B cell (primary cell): ENCODE measurements at places on chromosomes 5 and 9. TPM values are rescaled to one million over a fixed set of nuclear protein-coding genes. Genes with fewer than 3 reads are reported as not detected.

Gene PCA3
- not detected in 2 replicates for total RNA-seq

DNA sequence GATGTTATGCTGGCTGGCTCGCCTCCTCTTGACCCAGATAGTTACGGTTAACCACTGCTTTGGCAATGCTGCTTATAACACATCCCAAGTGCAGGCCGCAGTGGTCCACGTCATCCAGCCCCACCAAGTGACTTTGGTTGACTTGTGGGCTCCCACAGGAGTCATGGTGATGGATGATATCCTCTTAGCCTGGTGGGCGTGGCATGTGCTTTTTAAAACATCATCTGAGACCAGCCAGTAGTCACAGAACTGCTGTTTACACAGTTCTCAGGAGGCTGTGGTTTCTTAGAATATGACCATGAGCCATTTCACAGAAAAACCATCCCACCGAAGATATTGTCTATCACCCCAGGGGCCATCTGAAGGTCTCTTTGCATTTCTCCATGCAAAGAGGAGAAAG is 216.9 kb downstream of the SH3GL2 start:
- no peak for DNase-seq

Gene PCDHGA8
- 1.2 and 1.3 TPM in 2 replicates for total RNA-seq

DNA sequence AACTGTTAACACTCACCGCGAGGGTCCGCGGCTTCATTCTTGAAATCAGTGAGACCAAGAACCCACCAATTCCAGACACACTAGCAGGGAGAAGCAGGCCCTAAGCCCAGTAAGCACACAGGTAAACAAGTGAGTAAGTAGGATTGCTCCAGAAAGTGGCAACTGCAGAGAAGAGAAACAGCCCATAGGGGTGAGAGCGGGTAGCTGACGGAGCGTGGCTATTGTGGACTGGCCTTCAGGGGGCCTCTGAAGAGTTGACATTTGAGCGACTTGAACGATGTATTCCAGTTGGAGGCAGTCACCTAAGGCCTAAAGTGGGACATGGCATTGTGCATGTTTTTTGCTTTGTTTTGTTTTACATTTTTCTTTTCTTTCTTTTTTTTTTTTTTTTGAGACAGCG is 74.2 kb downstream of the TSPAN17 start:
- DNase-seq, result no peak

Gene CAMK4
- 4.8 and 5.2 TPM in 2 replicates for total RNA-seq

DNA sequence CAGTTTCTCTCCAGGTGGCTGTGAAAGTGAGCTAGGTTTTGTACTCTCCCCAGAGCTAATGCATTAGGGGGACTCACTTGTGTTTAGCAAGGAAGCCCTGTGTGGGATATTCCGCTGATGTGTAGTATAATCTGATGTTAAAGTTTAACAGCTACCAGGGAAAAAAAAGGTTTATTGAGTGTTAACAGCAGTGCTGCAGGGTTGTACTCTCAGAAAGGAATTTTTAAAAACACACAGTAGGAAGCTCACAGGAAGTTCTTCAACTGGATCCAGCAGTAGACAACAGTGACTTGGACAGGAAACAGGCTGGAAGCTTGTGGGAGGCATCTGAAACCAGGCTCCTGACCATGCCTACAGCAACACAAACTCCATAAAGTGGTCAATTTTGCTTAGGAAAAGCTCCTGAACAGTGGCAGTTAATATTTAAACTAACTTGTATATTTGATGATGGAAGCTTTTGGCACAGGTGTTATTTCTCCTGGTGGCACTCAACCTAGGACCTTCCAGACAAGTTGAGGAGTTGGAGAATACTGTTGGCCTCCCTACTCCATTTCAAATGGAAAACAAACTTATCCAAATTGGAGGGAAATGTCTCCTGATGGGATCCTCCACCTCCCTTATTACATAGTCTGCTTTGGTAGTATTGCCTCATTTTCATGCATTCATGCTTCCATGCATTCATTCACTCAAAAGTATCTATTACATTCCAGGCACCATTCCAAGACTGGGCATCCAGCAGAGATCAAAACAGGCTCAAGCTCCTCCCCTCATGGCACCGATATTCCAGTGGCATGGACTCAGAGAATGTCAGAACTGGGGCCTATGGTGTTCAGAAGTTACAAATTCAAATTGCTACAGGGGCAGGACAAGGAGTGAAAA is 54.7 kb downstream of the FOXD1 start:
- DNase-seq, result no peak

DNA sequence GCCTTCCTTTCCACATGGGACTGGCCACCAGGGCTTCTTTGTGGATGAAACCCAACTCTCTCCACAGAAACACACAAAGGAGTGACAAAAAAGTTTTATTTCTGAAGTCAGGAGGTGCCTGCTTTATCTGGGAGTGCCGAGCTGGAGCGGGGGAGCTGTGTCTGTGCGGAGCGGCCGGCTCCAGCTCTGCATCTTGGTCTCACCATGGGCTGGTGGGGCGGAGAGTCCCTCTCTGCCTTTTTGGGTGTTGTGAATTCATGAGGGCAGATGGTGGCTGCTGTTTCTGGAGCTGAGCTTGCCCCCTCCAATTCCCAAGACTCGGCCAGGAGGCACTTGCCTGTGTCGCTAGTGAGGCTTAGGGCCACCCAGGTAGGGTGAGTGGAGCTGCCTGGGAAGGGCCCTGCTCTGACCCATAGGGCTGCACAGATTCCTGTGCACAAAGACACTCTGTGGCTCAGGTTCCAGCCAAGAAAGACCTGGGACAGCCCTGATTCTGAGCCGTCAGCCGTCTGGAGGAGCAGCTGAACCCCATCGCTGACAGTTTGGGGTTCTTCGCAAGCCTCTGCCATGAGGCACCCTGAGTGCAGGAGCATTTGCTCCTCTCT is 1.4 kb downstream of the DBH start:
- no peak for DNase-seq

DNA sequence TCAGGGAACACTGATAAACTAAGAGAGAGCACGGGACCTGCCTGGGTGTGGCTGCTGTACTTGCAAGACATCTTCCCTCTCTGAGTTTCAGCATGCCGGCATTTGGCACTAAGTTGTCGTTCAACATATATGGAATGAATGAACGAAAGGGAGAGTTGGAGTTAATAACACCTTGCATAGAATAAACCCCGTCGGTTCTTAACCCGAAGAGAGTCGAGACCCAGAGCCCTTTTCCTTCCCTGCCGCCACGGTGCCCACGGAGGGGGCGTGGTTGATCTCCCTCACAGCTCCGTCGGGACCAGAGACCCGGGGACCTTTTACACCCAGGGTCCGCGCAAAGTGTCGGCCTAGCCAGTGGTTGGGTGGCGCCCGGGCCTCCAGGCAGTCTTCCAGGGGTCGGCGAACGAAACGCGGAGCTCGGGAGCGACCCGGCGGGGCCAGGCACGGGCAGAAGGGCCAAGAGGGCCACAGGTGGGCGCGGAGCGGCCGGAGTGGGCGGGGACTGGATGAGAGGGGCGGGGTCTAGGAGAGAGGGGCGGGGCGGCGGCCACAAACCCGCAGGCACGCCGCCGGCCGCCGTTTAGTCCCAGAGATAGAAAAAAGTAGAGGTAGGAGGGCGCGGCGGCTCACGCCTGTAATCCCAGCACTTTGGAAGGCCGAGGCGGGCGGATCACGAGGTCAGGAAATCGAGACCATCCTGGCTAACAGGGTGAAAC is 735 bp upstream of the RPL26L1 start:
- DNase-seq, result peak; percentile 82

DNA sequence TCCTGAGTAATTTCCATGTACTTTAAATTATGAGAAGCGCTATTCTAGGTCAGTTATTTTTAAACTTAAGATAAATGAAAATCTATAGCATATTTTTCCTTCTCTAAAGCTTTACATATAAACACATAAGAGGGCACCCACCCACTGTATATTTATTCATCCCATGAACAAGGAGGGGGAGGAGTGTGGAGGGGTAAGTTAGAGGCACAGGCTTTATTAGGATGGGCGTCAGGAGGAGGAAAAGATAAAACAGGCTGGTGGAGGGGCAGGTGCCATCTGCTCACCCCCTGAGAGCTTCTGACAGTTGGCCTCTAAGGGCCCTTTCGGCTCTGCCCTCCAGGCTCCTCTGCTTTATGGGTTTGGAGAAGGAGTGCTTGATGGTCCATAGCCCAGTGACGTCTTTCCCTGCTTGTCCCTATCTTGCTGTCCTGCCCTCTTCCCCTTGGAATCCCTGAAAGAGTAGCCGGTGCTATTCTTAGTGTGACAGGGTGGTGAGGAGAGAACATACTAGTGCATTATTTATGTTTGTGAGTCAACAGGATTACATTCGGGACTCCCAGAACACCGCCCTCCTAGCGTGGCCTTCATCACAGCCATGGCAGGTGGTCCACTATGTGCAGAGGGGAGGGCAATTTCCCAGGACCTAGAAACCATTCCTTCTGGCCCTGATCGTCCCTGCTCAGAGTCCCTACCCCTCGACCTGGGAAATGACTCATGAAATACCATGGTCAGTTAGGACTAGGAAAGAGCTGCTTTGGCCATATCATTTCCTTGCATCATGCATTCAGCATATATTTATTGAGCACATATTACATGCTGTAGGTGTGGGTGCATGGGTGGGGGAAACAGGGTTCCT is 7.9 kb upstream of the SYNPO start:
- no peak for DNase-seq

DNA sequence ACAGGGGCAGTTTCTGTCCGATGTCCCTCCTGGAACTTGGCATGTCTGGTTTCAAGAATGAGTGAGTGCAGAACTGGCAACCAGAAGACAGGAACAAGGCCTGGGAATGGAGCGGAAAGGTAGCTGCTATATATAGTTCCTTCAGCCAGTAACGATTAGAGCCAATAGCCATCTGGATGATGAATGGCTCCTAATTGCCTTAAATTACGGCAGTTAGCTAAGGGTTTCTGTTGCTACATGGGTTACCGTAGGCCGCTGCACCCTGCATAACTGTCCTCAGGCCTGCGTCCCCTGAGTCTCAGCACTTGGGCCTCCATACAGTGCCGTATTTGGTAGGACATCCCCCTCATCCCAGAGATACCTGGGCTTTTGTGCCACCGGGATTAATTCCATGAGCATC is 29.4 kb downstream of the WWC1 start:
- DNase-seq, result no peak

Gene STC2
- total RNA-seq, result not detected in 2 replicates

DNA sequence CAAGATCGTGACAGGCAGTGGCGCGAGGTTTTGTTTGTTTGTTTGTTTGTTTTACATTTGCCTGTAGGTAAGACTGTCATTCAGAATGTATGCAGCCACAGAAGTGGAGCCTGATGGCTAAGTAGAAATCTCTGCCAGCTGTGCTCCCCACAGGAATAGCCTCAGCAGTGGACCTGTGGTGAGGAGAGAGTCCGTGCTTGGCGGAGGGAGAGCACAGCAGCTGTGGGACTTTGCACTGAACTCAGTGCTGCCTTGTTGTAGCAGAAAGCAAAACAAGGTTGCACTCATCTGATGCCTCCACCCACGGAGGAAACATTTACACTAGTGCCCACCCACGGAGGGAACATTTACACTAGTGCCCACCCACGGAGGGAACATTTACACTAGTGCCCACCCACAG is 4.4 kb upstream of the ZNF782 start:
- no peak for DNase-seq

GRCh38 chr5:159971931-159972461 is 36.9 kb upstream of the TTC1 start:
- DNase-seq, result peak; percentile 35
